ENCODE measurements at places on chromosomes 3 and 15.

DNA sequence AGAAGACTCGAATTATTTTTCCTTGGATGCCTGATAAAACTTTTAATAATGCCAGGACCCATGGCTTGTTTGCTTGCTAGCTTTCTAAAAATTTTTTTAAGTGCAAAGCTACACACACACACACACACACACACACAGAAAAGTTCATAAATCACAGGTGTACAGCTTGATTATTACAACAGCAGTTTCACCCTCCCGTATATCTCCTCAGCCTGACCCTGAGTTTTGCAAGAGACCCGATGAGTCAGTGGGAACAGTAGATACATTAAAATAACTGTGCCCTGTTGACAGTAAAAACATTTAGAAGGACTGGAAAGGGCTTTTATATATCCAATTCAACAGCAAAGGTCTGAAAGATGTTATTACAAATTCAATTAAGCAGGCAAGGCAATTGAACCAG, 46.7 kb downstream of the EMC4 start:
- no peak for DNase-seq

GRCh38 chr3:141367038-141367730, 1.1 kb upstream of the ZBTB38 start:
- no peak for DNase-seq

- no peak for DNase-seq
These were observed 212.9 kb upstream of the CMC1 start for GRCh38 chr3:28028554-28028953.

DNA sequence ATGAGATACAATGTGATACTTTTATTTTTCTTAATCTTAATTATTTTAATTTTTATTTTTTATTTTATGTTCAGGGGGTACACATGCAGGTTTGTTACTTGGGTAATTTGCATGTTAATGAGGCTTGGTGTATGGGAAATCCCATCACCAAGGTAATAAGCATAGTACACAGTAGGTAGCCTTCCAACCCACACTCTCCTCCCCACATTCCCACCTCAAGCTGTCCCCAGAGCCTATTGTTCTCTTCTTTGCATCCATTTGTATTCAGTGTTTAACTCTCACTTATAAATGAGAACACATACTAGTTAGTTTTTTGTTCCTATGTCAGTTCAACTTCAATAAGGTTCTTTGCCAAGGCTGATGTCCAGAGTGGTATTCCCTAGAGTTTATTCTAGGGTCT, 1375.4 kb downstream of the NSUN3 start:
- DNase-seq, result no peak

DNA sequence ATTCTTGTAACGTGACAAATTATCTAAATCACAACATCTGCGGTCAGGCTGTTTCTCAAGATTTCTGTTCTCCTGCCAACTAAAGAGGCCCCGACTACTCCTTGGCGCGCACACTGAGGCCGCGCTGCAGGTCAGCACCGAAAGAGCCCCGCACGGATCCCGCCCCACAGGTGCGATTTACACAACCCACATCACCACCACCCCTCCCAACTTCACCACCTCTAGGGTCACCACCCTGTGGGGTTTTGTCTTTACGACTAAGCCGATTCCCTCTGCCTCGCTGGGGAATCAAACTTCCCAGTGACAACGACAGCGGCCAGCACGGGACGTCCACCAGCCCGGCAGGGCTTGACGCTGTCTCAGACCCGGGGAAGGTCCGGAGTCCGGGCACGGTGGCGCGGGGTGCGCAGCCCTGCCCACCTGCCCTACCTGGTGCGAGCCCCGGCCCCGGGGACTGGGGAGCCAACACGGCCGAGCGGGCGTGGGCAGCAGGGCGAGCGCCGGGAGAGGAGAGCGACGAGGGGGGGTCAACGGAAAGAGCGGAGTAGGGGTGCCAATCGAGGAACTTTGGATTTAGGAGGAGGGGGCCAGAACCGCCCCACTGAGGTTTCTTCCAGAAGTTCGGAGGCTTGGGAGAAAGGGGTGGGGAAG, 764 bp downstream of the UACA start:
- DNase-seq, result no peak

- DNase-seq, result no peak
These were observed 406.2 kb downstream of the FOXP1 start for GRCh38 chr3:71177375-71177774.

- DNase-seq, result no peak
These were observed 4.3 kb upstream of the LTF start for GRCh38 chr3:46468753-46469600.

DNA sequence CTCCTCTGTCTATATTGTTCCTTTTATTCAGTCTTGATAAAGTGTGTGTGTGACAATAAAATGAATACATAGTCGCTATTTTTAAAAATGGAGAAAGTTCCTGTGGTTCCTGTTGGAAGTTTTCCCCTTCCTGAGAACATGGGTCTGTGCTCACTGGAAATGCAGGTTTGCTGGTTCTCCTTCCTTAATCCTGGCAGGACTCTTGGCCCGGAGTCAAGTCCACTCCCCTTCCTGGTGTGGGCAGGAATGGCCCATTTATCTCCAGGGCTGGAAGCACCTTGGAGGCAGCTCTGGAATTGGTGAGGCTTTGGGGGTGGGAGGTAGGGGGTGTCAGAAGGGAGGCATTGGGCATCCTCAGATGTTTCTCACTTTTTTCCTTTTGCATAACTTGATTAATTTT, 30.1 kb downstream of the FOXL2 start:
- DNase-seq, result no peak

GRCh38 chr3:12462159-12462947, 21.9 kb upstream of the TSEN2 start:
- no peak for DNase-seq

GRCh38 chr3:4644951-4645350, 151.8 kb downstream of the ITPR1 start:
- no peak for DNase-seq
